ENCODE measurements at places on chromosomes 16 and 17. TPM values are rescaled to one million over a fixed set of nuclear protein-coding genes. Genes with fewer than 3 reads are reported as not detected.

GRCh38 chr16:73544826-73545225 is 496.9 kb upstream of the ZFHX3 start:
- no peak overlapping the region for H3K4me3 ChIP-seq

- no peak overlapping the region for H3K4me3 ChIP-seq
- H3K36me3 ChIP-seq = no peaks in the 10 kb centered on the region
- H3K27ac ChIP-seq = no peak overlapping the region
- DNase-seq = no peak
- no peaks in the 10 kb centered on the region for H3K4me1 ChIP-seq
- H3K27me3 ChIP-seq = no peaks in the 10 kb centered on the region
Observed at GRCh38 chr16:80719573-80719972, 84.8 kb downstream of the CDYL2 start.

DNA sequence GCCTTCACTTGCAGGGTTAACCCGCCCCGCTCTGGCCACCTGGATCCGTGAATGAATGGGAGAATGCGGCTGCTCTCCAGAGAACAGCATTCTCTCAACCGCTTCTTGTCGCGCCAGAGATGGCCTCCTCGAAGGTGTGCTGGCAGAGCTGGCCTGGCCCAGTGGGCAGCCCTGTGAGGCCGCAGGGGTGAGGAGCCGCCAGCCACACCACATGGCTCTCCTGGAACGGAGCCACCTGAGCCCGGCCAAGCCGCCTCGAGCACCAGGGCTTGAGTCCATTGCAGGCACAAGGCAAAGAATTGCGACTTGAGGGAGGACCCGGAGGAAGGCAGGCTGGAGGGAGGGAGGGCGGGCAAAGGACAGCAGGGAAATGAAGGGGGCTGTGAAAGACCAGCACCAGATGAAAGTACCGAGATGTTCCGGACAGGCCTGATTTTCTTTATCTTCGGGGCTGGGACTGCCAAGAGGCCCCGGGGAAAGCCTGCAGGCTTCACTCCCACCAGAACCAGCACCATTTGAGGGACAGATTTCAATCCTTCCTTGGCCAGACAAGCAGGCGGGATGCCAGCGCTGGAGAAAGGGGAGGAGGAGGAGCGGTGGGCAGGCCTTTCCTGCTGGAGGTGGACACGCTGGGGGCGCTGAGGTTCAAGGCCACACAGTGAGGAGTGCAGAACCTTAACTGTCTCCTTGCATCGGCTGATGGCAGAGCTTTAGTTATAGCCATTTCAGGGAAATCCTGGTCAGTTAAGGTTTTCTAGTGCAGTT is 69.4 kb downstream of the MRC2 start:
- no peaks in the 10 kb centered on the region for H3K27me3 ChIP-seq
- no peaks in the 10 kb centered on the region for H3K36me3 ChIP-seq
- no peak overlapping the region for H3K4me3 ChIP-seq
- no peak overlapping the region for H3K27ac ChIP-seq
- DNase-seq = no peak

GRCh38 chr16:77767211-77767610 is 21.2 kb upstream of the VAT1L start:
- no peak for DNase-seq
- no peak overlapping the region for H3K27ac ChIP-seq
- no peaks in the 10 kb centered on the region for H3K4me1 ChIP-seq
- H3K27me3 ChIP-seq = no peaks in the 10 kb centered on the region
- H3K36me3 ChIP-seq = no peaks in the 10 kb centered on the region
- H3K4me3 ChIP-seq = no peak overlapping the region

GRCh38 chr17:57158325-57158724 is 73.3 kb downstream of the AKAP1 start:
- H3K4me3 ChIP-seq = no peak overlapping the region
- no peaks in the 10 kb centered on the region for H3K4me1 ChIP-seq
- H3K27ac ChIP-seq = no peak overlapping the region
- no peaks in the 10 kb centered on the region for H3K36me3 ChIP-seq
- no peak for DNase-seq

GRCh38 chr17:74245871-74246270 is 28.2 kb upstream of the DNAI2 start:
- H3K4me1 ChIP-seq = peaks cover 7% of the 10 kb centered on the region
- H3K27ac ChIP-seq = no peak overlapping the region
- no peaks in the 10 kb centered on the region for H3K27me3 ChIP-seq
- H3K36me3 ChIP-seq = no peaks in the 10 kb centered on the region

DNA sequence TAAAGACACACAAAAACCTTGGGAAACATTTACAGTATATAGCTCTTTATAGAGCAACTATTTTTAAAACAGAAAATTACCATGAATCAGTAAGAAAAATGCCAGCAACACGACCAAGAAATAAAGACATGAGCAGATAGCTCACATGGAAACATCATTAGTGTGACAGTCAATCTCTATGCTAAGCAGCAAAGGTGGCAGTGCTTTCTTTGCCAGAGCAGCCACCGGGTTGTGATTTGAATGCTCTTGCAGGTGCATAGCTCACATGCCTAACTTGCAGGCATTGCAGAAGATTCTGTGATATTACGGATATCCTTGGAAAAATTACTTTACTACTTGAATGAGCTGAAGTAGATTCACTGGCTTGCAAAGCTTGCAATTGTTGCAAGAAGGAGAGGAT is 652.9 kb upstream of the C16orf82 start:
- no peaks in the 10 kb centered on the region for H3K36me3 ChIP-seq
- no peaks in the 10 kb centered on the region for H3K27me3 ChIP-seq
- no peaks in the 10 kb centered on the region for H3K4me1 ChIP-seq

GRCh38 chr17:48871035-48871550 is 21.5 kb upstream of the ATP5MC1 start:
- no peak for DNase-seq
- peaks cover 2% of the 10 kb centered on the region for H3K36me3 ChIP-seq
- no peak overlapping the region for H3K4me3 ChIP-seq
- H3K4me1 ChIP-seq = peaks cover 20% of the 10 kb centered on the region
- H3K27me3 ChIP-seq = no peaks in the 10 kb centered on the region
- H3K27ac ChIP-seq = no peak overlapping the region

CMTM1 gene
- total RNA-seq = 8.4 TPM

RNF135 gene
- 25.3 TPM for total RNA-seq
